ENCODE measurements at places on chromosomes 5 and 9. TPM values are rescaled to one million over a fixed set of nuclear protein-coding genes. Genes with fewer than 3 reads are reported as not detected.

The RBM18 gene
- 18.8 TPM for total RNA-seq

The PNPLA7 gene
- total RNA-seq = 4.1 TPM

The FRRS1L gene
- total RNA-seq = 5.3 TPM

The ANXA2R gene
- total RNA-seq = 3.5 TPM

- no peak overlapping the region for H3K27ac ChIP-seq
- DNase-seq = no peak
- H3K27me3 ChIP-seq = no peaks in the 10 kb centered on the region
- no peaks in the 10 kb centered on the region for H3K4me1 ChIP-seq
- H3K36me3 ChIP-seq = peaks cover 9% of the 10 kb centered on the region
- no peak overlapping the region for H3K4me3 ChIP-seq
These were observed 312.1 kb upstream of the TUSC1 start for GRCh38 chr9:25990376-25990775.

- no peaks in the 10 kb centered on the region for H3K36me3 ChIP-seq
- H3K4me1 ChIP-seq = peaks cover 7% of the 10 kb centered on the region
- no peak overlapping the region for H3K27ac ChIP-seq
- peaks cover 20% of the 10 kb centered on the region for H3K27me3 ChIP-seq
- H3K4me3 ChIP-seq = no peak overlapping the region
- no peak for DNase-seq
These were observed 17.1 kb upstream of the TOR1B start for GRCh38 chr9:129785866-129786265.

The LCN1 gene
- total RNA-seq = 0.60 TPM

GRCh38 chr5:53035868-53036381, 46.8 kb downstream of the ITGA2 start:
- H3K4me3 ChIP-seq = no peak overlapping the region
- no peaks in the 10 kb centered on the region for H3K36me3 ChIP-seq
- peaks cover 23% of the 10 kb centered on the region for H3K4me1 ChIP-seq
- no peaks in the 10 kb centered on the region for H3K27me3 ChIP-seq
- H3K27ac ChIP-seq = no peak overlapping the region
- DNase-seq = no peak

The NMUR2 gene
- total RNA-seq = not detected

DNA sequence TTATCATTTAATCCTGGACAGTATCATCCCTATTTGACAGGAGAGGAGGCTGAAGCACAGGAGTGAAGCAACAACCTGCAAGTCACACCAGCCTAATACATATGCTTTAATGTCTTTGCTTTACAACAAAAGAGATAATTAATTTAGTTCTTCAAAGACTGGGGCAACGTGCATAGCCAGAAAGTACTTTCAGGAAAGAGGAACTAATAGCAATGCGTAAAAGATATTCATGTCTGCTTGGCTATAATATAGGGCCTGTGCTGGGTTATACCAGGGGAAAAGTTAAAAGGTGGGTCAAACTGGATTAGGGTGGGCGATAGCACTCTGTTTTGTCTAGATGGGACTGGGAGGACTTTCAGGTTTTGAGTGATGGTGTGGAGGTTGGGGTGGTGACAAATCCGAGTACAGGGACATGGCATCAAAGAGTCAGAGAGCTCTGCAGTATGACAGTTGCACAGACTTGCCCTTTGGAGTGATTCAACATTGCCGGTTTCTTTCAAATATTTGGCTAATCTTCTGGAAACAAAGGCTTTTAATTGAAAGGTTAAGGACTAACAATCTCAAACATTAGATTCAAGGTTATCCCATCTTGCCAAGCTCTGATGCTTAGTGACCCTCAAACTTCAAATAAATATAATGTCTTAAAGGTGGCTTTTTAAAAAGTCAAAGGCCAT, 11.9 kb downstream of the DAB2 start:
- H3K4me3 ChIP-seq = no peak overlapping the region
- H3K27me3 ChIP-seq = no peaks in the 10 kb centered on the region
- peaks cover 84% of the 10 kb centered on the region for H3K4me1 ChIP-seq
- no peak overlapping the region for H3K27ac ChIP-seq
- DNase-seq = no peak
- peaks cover 6% of the 10 kb centered on the region for H3K36me3 ChIP-seq

DNA sequence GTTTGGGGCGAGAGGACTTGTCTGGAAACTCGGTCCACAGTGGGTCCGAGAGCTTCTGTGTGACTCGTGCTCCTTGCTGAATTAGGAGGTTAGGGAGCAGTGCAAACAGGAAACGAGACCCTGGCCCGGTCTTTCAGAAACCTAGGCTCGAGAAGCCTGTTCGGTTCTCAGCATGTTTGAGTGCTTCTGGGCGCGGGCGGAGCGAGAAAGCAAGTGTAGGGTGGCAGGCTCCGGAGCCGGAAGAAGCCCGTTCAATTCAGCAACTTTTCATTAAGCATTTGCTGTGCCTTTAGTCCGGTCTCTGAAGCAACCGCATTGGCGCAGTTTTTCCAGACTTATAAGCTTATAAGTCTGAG, 547 bp downstream of the CLTA start:
- peak overlapping the region; percentile 94 for H3K4me3 ChIP-seq
- no peaks in the 10 kb centered on the region for H3K27me3 ChIP-seq
- H3K36me3 ChIP-seq = peaks cover 2% of the 10 kb centered on the region

- H3K27me3 ChIP-seq = no peaks in the 10 kb centered on the region
- no peaks in the 10 kb centered on the region for H3K36me3 ChIP-seq
- H3K27ac ChIP-seq = no peak overlapping the region
- DNase-seq = no peak
- no peak overlapping the region for H3K4me3 ChIP-seq
These were observed 117.4 kb upstream of the RORB start for GRCh38 chr9:74379718-74380117.

GRCh38 chr5:169339869-169340268, 38.9 kb upstream of the SLIT3 start:
- peaks cover 8% of the 10 kb centered on the region for H3K27me3 ChIP-seq
- H3K27ac ChIP-seq = no peak overlapping the region
- no peaks in the 10 kb centered on the region for H3K36me3 ChIP-seq
- no peak overlapping the region for H3K4me3 ChIP-seq
- peaks cover 7% of the 10 kb centered on the region for H3K4me1 ChIP-seq
- no peak for DNase-seq

- no peaks in the 10 kb centered on the region for H3K36me3 ChIP-seq
- H3K27ac ChIP-seq = no peak overlapping the region
- peaks cover 24% of the 10 kb centered on the region for H3K27me3 ChIP-seq
- no peak for DNase-seq
- no peaks in the 10 kb centered on the region for H3K4me1 ChIP-seq
These were observed 216.1 kb downstream of the FSTL4 start for GRCh38 chr5:133396187-133396741.

Data from chondrocyte (in vitro differentiated cells).